ENCODE measurements at places on chromosomes 12 and 14.

DNA sequence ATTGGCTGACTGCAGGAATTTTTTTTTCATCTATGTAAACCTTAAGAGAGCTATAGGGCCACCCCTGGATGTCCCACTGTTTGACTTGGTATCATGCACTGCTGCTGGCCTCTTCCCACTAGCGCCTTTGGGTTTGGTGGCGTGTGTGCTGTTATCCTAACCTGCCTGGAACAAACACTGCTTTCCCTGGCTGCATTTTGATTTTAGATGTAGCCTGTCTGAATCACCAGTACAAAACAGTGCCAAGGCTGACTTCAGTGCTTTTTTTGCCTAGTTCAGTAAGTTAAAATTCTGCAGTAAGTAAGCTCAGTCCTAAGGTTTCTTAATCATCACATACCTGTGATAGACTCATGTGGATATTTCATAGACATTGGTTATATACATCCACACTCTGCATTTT lies 99.2 kb downstream of the EML1 start:
- DNase-seq = no peak

- peak; percentile 58 for DNase-seq
Observed at GRCh38 chr12:54262403-54262925, 17.5 kb downstream of the CBX5 start.

- no peak for DNase-seq
Observed at GRCh38 chr14:95902273-95902826, 25.7 kb downstream of the TUNAR start.

- DNase-seq = no peak
Observed at GRCh38 chr12:80056845-80057244, 42.5 kb upstream of the OTOGL start.

GRCh38 chr12:30687265-30687986 lies 8.2 kb downstream of the IPO8 start:
- DNase-seq = no peak

DNA sequence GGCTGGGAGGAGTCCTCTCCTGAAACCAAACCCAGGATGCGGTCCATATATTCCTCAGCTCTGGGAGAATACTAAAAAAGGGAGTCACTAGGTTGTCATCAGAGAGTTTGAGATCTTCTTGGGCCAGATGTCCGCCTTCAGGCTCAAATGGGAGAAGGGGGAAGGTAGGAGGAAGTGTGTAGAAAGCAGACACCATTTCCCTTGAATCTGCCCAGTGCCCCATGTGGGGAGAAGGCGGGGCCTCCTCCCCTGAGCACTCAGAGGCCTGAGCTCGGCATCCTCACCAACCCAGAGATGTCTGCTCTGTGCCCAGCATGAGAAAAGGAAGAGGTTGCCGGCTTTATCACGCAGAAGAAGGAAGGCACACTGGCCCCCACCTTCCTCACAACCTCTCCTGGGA lies 37.3 kb downstream of the LTBP2 start:
- DNase-seq = peak; percentile 25

- DNase-seq = peak; percentile 49
Observed at GRCh38 chr12:108515916-108516315, 839 bp downstream of the FICD start.

GRCh38 chr14:81589381-81590065 lies 55.9 kb upstream of the SEL1L start:
- DNase-seq = peak; percentile 2

- no peak for DNase-seq
Observed at GRCh38 chr14:25101276-25101675, 51.3 kb upstream of the STXBP6 start.

GRCh38 chr14:24408764-24409163 lies 10.0 kb downstream of the NYNRIN start:
- no peak for DNase-seq

- DNase-seq = peak; percentile 33
Observed at GRCh38 chr14:70257526-70257925, 68.8 kb upstream of the SLC8A3 start.

GRCh38 chr14:52833891-52834290 lies 42.5 kb upstream of the GNPNAT1 start:
- DNase-seq = no peak

GRCh38 chr12:10740182-10740581 lies 17.1 kb upstream of the YBX3 start:
- no peak for DNase-seq

DNA sequence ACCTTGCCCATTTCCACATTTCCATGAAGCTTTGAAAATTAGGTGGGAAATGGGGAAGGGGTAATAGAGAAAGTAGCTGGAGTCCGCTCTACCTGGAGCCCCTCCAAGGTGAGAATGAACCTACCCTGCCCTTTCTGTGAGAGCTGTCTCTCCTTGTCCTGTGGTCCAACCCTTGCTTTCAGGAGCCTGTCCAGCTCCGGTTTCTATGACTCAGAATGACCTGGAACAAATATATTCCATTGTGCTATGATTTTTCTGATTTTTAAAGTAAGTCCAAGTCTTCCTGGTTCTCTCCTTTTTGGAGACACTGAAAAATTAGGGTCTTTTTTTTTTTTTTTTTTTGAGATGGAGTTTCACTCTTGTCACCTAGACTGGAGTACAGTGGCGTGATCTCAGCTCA lies 89.1 kb upstream of the VASH1 start:
- no peak for DNase-seq

GRCh38 chr12:95858451-95859343 lies at the start of gene SNRPF:
Gene SNRPF, plus strand, starts transcription at chr12:95858952. Its CDS starts 122 bp downstream, at chr12:95859074.
- DNase-seq = peak; percentile 99

- no peak for DNase-seq
Observed at GRCh38 chr12:98758331-98758730, 113.2 kb downstream of the APAF1 start.

- no peak for DNase-seq
Observed at GRCh38 chr12:99745121-99745520, 97.6 kb downstream of the GARIN6 start.

- no peak for DNase-seq
Observed at GRCh38 chr14:101029668-101030290, 126.3 kb upstream of the RTL1 start.

DNA sequence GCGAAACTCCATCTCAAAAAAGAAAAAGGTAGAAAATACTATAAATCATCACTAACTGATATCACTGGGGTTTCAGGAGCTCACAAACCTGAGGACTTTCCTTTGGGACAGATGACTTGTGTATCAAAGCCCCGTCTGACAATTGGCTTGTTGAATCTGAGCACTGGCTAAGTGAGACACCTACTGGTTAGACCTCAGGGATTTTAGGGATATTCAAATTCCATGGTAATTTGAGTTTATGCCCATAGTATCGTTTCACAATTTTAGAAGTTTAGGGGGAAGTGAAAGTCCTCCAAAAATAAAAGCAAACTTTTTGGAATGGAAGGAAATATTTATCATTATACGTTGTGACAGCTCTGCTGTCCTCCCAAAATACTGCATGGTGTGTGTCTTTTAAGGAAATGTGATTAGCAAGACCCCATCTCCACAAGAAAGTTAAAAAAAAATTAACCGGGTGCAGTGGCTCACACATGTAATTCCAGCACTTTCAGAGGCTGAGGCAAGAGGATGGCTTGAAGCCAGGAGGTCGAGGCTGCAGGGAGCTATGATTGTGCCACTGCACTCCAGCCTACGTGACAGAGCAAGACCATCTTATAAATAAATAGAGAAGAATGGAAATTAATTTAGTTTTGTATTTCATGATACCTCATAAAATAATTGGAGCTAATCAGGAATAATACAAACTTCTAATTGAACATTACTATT lies 49.2 kb downstream of the FBXL14 start:
- DNase-seq = peak; percentile 60

Measured in NB4 (cell line).